ENCODE measurements at places on chromosomes 13 and 19.

- no peak for DNase-seq
Observed at GRCh38 chr19:48493718-48494401, 17.8 kb downstream of the LMTK3 start.

GRCh38 chr19:32289566-32290210, 55.7 kb upstream of the ZNF507 start:
- no peak for DNase-seq

DNA sequence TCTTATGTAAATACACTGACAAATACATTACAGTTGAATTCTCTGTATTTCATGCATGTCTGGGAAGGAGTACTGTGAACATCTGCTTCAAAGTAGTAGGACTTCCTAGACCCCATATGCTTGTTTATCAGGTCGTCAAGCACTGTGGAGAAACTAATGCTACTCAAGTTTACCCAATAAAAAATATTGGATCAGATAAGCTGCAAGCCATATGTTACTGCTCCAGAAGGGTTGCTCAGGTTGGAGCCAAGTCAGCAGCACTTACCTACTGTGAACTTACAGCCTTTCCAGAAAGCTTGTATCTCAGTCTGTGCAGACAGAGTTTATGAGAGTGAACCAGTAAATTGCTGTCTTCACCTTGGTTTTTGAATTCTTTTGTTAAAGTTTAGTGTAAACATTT, 36.2 kb downstream of the SLAIN1 start:
- DNase-seq = no peak

- no peak for DNase-seq
Observed at GRCh38 chr13:28958018-28958417, 137.9 kb downstream of the MTUS2 start.

- DNase-seq = no peak
Observed at GRCh38 chr13:107992542-107992941, 222.8 kb downstream of the LIG4 start.

DNA sequence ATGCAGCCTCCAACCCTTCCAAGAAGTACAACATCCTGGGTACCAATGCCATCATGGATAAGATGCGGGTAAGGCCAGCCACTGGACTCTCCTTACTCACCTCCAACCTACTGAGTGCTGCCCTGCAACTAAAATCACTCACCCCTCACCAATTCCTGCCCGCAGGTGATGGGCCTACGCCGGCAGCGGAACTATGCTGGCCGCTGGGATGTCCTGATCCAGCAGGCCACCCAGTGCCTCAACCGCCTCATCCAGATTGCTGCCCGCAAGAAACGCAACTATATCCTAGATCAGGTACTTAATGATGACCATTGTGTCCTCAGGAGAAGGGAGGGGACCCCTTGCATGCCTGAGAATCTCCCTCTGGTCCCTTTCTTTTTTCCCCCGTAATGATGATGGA, 15.6 kb upstream of the CCDC97 start:
- no peak for DNase-seq

DNA sequence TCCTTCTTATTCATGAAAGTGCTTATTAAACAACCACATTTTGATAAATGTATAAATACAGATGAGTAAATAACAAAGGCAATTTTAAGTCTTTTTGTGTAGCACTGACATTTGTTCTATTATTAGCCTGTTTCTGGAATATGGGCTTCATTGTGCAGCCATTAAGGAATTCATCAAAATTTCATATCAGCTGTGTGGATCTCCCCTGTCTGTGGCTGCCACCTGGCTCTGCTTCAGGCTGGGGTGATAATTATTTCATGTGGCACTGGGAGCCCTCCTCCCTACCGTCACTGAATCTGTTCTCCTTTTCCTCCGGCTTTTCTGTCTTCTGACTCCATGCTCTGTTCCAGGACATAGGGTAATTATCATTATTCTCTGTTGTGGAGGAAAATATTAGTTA, 57.1 kb downstream of the LMO7 start:
- DNase-seq = peak; percentile 40

- no peak for DNase-seq
Observed at GRCh38 chr19:35247526-35248309, 1.1 kb upstream of the LSR start.

GRCh38 chr13:20702915-20703779, at the start of gene IL17D:
TSS of gene IL17D (plus strand) at chr13:20703699. CDS start at chr13:20704002, 303 bp downstream.
- DNase-seq = peak; percentile 83

DNA sequence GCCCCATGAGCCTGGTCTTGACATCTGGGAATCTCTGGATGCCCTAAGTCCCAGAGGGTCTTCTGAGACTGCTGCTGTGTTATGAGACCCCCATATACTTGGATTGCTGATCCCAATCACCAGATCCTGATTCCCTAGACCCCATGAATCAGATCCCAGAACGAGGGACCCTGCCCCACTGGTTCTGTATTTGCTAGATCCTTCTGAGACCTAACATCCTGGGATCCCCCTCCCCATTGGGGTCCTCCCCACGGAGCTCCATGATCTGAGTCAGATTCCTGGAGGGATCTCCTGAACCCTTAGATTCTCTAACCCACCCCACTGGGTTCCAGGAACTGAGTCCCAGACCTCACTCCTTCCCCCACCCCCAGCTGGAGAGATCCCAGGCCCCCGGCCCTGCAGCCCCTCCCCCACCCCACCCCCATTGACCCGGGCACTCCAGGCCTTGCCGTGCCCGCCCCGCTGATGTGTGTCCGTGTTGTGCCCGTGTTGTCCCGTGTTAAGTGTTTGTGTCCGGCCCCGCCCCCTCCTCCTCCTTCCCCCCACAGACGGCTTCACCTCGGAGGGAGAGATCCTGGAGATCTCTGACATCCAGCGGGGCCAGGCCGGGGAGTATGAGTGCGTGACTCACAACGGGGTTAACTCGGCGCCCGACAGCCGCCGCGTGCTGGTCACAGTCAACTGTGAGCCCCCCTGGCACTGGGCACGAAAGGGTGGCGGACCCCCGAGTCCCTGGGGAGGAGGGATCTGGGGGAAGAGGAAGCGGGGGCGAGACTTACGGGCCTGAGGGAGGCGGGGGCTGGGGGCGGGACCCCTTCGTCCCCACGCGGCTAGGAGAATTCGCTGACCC, 15.0 kb downstream of the IGLON5 start:
- no peak for DNase-seq

DNA sequence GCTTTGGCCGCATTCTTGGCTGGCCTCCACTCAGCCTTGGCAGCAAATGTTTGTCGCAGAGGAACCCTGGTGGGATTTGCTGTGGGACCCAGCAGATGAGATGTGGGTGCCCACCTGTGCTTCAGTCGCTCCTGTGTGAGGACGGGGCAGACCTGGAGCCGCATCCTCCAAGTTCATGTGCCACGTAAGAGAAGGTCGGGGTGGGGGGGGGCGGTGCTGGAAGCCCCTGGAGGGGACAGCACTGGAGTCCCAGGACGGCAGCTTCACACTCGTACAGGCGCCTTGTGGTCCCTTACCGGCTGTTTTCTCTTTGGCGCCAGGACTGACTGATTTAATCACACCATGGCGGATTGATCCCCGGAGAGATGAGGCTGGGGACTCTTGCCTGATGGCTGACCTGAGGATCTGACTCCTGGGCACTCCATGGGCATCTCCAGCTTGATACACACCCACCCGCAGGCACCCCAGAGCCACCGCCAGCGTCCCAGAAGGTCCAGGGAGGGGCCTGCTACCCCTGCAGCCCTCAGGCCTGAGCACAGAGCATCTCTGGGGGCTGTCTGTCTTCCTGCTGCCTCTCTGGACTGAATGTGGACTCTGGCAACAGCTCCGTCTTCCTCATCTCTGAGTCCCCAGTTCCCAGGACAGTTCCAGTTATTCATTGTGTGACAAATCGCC, 10.0 kb upstream of the GRTP1 start:
- DNase-seq = no peak

DNA sequence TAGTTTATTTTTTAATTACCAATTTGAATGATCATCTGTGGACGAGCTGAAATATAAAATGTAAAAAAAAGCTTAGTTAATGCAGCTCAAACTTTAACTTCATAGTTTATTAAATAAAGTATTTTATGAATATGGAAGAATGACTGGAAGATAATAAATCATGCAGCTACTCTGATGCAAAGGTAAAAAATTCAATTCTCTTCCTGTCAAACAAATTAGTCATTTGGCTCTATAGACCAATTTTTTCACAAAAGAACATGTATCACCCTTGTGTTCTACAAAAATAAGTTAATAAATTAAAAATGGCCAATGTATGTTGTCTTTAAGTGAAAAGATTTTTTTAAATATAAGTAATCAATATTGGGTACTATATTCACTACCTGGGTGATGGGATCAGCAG, 26.2 kb downstream of the EXOSC8 start:
- no peak for DNase-seq

GRCh38 chr13:94546061-94546839, 49.7 kb downstream of the TGDS start:
- no peak for DNase-seq

DNA sequence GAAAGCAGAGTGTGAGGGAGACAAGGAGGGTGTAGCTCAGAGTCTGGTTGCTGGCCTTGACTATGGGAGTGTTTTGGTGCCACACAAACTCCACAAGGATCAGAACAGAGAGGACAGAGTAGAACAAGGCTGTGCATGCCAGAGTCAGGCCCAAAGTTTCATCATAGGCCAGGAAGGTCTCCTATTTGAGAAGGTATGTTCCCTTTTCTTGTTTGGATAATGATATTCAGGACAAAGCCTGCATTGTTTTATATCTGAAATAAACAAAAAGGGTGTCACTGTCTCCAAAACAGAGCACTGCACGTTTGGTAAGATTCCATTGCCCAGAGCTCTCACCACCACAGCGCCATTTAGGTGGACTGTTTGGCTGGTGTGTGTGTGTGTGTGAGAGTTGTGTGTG, 3.1 kb upstream of the ZSCAN5A start:
- no peak for DNase-seq

DNA sequence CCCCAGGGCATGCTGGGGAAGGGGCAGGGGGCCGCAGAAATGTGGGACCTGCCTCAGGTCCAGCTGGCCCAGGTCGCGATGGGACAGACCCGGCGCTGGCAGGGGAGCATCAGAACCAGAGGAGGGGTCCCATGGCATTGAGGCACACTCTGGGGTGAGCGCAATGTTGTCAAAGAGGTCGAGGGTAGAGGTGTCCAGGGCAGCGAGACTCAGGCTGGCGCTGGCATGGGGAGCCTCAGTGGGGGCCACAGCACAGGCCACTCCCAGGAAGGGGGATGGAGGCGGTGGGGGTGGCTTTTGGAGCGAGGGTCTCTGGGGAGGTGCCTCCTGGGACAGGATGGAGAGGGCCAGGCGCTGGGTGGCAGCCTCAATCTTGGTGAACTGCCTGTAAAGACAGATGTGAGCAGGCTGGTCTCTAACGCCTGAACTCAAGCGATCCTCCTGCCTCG, 944 bp downstream of the C19orf85 start:
- no peak for DNase-seq

DNA sequence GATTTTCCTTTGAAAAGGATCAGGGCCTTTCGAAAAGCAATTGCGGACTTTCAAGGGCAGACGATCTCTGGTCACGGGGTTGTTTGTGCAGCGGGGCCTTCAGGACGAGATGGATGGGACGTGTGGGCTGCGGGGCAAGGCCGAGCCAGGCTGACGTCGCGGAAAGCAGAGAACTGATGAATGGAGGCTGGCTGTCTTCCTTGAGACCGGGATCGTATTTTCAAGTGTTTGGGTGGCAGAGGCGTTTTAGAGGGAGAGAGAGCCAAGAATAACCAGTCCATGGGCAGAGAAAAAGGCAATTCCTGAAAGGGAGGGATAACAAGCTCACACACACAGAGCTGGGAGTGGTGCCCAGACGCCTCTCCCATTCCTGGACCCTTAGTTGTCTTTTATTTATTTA, 138.9 kb upstream of the USP29 start:
- no peak for DNase-seq

GRCh38 chr19:24057144-24057543, 29.8 kb upstream of the ZNF254 start:
- DNase-seq = no peak
